ENCODE measurements at places on chromosomes 7 and 10.
A peak's percentile ranks its signal among the peaks of the same experiment; 100 is the strongest.

GRCh38 chr7:1542841-1543747 is 12.6 kb downstream of the MAFK start:
- no peak for DNase-seq

DNA sequence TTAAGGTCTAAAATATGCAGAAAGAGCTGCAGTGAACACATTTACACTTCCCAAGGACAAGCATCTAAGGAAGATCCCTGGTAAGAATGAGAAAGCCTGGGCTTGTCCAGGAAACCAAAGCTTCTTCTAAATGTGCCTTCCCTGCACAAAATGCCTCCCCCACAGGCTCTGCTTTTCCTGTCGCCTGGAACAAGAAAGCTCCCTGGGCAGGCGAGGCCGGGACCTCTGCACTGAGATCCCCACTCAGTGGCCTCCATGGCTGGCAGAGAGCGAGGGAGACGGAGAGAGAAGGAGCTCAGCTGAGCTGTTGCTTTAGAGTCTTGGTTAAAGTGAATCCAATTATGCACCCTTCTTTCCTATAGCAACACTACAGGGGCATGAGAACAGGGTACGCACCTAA is 75.6 kb downstream of the AMZ1 start:
- no peak for DNase-seq

- DNase-seq, result no peak
Measured at GRCh38 chr7:150962290-150962552, 15.9 kb downstream of the KCNH2 start.

DNA sequence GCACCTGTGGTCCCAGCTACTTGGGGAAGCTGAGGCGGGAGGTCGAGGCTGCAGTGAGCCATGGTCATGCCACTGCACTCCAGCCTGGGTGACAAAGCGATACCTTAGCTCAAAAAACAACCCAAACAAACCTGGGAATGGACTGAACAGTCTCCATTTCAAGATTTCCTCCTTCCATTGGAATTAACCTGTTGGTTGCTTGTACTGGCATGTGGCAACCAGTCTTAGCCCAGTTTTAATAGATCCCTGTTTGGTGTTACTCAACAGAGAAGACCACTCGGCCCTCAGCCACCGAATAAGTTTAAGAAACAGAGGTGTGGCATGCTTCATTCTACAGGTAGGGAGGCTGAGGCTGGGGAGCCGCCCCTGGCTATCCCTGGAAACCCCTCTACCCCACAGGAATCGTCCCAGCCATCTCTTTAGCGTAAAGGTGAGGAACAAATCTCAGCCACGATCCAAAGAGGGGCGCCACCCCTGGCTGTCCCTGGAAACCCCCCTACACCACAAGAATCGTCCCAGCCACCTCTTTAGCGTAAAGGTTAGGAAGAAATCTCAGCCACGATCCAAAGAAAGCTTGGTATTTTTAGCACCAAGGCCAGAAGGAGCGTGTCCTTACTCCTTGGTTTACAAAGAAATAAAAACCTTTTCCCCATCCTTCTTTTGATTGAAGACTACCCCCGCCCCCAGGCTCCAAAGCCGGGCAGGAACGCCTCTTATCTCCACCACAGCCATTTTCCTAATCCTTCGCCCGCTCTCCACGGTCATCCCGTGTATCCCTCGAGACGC is 861 bp upstream of the TSPAN14 start:
- DNase-seq, result no peak

- no peak for DNase-seq
Measured at GRCh38 chr7:9082203-9082602, 648.8 kb downstream of the NXPH1 start.

- DNase-seq, result peak; percentile 36
Measured at GRCh38 chr7:93836116-93836515, 54.4 kb downstream of the TFPI2 start.

GRCh38 chr7:154651501-154651900 is 351.4 kb downstream of the PAXIP1 start:
- DNase-seq, result no peak

DNA sequence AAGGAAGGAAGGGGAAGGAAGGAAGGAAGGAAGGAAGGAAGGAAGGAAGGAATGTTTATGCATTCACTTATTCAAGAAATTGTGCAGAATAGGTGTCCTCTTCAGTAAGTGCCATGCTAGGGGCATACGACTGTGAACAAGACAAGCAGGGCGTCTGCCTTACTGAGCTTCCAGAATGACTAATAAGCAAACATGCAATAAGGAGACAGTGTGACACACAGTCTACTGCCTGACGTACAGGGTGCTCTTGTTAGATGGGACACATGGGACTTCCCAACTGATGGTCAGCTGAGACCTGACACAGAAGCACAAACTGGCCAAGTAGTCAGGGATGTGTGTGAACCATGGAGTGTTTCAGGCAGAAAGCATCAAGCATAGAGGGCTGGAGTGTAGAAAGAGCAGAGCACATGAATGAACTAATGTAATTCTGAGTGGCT is 18.2 kb downstream of the DNAJC12 start:
- DNase-seq, result no peak

GRCh38 chr10:103679096-103679790 is 176.1 kb downstream of the SH3PXD2A start:
- DNase-seq, result peak; percentile 24

- no peak for DNase-seq
Measured at GRCh38 chr7:43508461-43508860, 74.4 kb upstream of the STK17A start.

- DNase-seq, result no peak
Measured at GRCh38 chr7:38512291-38512690, 118.9 kb downstream of the AMPH start.

DNA sequence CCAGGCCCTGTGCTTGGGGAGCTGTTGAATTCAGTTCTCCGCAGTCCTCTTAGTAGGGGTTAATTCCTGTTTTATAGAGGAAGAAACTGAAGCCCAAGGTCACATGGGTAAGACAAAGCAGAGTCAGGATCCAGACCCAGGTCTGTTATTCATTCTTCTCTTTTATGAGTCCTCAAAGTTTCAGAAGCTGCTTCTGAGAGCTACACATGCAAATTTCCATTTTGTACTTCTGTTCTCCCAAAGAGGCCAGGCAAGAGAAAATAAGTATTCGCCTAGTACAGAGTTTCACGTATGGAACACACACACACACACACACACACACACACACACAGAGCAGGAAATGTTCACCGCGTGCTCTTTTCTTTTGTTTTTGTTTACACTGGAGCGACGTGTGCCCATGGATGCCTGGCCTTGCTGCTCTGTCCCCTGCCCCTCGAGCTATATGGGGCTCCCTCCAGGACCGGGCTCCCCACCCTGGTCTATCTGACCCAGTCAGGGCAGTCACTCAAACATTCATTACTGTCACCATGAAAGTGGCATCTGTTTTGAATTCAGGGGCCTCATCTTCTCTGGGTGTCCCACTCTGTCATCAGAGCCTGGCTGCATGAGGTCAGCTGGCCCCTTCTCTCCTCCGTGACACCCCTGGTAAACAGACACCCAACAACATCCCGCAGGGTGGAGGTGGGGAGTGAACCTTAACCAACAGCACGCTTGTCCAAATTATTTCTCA is 84.4 kb downstream of the TNS3 start:
- no peak for DNase-seq

DNA sequence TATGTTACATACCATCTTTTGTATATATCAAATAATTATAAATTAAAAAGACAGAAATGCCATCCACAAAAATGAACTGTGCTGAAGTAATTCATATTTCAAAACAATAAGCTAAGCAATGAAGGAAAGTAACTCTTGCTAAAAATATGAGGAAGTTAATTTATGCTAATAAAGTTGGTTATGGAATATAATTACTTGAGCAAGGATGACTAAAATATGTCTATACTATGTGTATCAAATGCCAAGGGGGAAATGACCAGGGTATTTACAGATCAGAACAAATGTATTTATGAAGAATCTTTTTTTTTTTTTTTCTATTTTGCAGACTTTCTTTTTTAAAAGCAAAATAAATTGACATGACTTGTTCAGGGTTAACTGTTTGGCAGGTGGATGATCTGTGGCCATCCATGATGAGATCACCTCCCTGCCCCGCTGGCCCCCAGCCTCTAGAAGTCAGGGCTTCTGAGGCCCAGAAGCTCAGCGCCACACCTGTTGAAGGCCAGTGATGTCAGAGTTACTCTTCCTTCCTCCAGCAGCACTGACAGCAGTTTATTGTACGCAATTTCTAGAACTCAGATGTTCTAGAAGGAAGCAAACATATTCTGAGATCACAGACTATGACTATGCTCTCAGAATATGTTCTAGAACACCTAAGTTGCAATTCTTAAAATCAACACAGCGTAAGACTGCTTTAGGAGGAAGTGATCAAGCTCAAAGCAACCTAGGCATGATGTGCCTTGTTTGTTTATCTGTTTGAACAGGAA is 196.1 kb upstream of the KLF14 start:
- no peak for DNase-seq

DNA sequence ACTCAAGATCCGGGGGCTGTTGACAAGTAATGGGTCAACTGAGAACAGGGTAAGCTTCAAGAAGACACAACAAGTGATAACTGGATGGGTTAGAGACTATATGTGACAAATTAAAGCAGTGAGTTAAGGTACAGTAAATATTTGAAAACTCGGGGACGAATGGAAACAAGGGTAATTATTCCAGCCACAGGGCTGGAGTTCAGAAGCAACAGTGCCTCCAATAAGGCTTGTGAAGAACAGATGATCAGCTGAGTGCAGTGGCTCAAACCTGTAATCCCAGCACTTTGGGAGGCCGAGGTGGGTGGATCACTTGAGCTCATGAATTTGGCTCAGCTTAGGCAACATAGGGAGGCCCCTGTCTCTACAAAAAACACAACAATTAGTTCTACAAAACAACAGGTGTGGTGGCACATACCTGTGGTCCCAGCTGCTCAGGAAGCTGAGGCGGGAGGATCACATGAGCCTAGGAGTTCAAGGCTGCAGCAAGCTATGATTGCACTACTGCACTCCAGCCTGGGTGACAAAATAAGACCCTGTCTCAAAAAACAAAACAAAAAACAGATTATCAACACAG is 20.5 kb upstream of the DLD start:
- DNase-seq, result no peak

- DNase-seq, result no peak
Measured at GRCh38 chr10:60417901-60418300, 28.2 kb upstream of the ANK3 start.

GRCh38 chr7:136245327-136246004 is 268.3 kb upstream of the MTPN start:
- no peak for DNase-seq

- DNase-seq, result no peak
Measured at GRCh38 chr10:120007261-120007660, 114.7 kb downstream of the SEC23IP start.

All from AG10803 (cell line).